ENCODE measurements at places on chromosomes 4 and X.

GRCh38 chr4:176744091-176744490 is 48.6 kb downstream of the VEGFC start:
- no peak for DNase-seq

GRCh38 chrX:101025126-101025525 is 26.8 kb downstream of the TRMT2B start:
- DNase-seq, result no peak

GRCh38 chr4:86670756-86671155 is 76.6 kb downstream of the PTPN13 start:
- DNase-seq, result no peak

DNA sequence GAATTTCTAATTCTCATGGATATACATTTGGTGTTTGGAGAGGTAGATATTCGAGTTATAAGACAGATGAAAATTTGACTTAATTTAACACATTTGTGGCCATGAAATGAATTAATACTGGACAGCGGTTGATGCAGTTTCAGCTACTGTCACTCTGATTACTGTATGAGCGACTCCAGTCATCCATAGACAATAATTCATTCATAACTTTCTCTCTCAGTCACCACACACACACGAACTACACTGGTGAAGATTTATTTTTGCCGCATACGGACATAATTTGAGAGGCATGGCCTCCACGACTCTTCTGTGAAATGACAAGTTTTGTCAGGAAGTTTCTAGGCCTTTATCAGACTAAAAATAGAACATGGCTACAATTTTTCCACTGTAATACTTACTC is 177.0 kb downstream of the TENM3 start:
- DNase-seq, result no peak

GRCh38 chr4:143199503-143199902 is 14.8 kb downstream of the USP38 start:
- DNase-seq, result no peak

GRCh38 chr4:90857081-90857820 is 730.1 kb downstream of the CCSER1 start:
- no peak for DNase-seq

DNA sequence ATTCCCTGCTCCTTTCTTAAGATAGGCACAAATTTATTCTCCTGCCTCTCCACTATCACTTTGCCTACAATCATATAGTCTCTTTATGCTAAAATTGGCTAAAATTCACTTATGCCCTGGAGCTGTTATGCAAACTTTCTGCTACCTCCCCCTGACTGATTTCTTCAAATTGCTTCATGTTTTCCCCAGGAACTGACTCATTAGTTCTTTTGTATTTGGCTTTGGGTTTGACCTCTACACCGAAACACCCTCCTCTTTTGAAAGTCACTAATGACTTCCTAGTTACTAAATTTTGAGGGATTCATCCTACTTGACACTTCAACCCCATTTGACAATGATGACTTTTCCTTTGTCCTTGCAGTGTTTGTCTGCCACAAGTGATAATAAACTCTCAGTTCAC is 222.6 kb downstream of the NDST4 start:
- DNase-seq, result no peak

DNA sequence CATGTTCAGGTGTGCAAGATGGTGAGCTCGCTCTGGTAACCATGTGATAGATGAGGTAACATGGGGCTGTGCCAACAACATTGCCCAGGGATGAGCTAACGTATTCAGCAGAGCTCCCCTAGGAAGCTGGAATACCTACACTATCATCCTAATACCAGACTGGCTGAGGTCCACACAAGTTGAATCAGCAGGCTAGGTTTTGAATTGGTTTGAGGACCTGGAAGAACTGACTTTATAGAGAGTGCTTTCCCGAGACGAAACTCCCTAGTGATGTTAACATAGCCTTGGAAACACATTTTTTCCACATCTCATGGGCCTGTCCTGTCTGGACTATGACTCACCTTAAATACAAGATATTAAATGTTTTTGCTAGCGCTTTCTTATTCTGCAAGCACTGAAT is 56.7 kb downstream of the IGFBP7 start:
- DNase-seq, result no peak

DNA sequence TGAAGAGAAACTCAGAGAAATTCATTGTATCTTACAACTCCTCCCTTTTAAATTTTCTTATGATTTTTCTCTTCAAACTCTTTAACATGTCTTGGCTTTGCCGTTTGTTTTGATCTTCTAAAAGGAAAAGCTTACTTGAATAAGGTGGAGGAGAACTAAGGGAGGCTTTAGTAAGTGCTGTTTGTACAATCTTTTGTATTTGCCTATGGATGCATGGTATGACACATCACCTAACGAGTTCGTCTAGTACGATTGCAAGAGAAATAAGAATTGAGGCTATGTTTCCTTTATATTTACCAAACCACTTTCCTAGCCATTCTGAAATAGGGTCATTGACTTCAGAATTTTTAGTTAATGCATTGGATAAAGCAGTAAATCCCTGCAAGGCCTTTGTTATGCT is 8.4 kb upstream of the BST1 start:
- DNase-seq, result no peak

GRCh38 chr4:11471618-11472017 is 42.9 kb upstream of the HS3ST1 start:
- DNase-seq, result peak; percentile 36

GRCh38 chrX:149286940-149287349 is 218.2 kb downstream of the IDS start:
- peak; percentile 35 for DNase-seq

GRCh38 chr4:39020130-39020529 is 12.1 kb downstream of the TMEM156 start:
- DNase-seq, result no peak

GRCh38 chrX:70038515-70038914 is 11.2 kb downstream of the AWAT2 start:
- no peak for DNase-seq

GRCh38 chr4:39730072-39730471 is 32.1 kb downstream of the UBE2K start:
- DNase-seq, result no peak

- no peak for DNase-seq
Observed at GRCh38 chr4:100960232-100960631, 387.1 kb downstream of the PPP3CA start.

DNA sequence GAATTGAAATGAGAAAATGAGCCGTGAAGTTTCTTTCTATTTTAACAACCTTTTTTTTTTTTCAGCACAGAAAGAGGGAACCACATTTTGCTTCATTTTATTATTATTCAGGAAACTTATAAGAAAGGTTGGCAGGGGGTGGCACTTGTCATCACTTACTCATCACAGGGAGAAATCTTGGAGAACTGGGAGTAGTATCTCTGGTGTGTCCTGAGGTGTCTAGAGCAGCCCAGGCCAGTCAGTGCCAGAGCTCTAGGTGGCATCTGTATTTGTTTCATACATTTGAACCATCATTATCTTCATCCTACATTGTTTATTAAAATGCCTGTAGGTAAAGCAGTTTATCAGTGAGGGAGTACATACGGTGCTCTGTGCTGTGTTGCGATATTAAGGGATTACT is 43.8 kb upstream of the ARHGAP24 start:
- DNase-seq, result no peak

- no peak for DNase-seq
Observed at GRCh38 chrX:153245288-153245731, 66.2 kb downstream of the MAGEA1 start.

DNA sequence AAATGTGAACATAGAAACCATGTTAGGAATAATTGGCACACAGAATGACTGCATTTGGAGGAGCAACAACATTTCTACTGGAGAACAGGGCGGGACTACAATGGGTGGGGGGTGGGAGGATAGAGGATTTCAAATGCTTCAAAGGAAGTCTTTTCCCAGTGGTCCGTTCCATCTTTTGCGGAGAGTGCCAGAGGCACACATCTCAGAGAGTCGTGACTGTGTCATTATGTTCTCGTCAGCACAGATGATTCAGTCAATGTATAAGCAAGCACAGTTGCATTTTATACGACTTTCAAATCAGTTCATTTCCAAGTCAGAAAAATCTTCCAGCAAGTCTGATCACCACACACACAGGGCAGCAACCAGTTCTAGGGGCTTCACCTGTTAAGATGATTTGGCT is 22.7 kb upstream of the GPR50 start:
- no peak for DNase-seq

- no peak for DNase-seq
Observed at GRCh38 chr4:104351706-104352105, 143.0 kb downstream of the CXXC4 start.

GRCh38 chr4:10781805-10782204 is 97.2 kb upstream of the CLNK start:
- no peak for DNase-seq

DNA sequence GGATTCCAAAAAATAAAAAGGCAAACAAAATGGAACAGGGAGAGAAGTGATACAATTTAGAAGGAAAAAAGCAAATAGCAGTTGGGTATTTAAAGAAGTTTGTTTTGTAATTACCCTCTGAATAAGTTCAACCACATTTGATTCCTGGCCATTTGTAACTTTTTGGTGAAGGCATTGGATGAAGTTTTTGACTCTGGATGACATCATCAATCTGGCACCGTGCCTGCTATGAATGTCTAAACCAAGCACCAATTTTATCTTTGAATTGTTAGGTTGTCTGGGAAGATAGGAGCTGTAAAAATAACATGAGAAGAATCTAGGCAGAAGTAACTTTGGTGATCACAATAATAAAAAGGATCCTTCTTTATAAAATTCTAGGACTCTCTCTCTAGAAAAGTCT is 29.5 kb downstream of the TMPRSS11A start:
- no peak for DNase-seq

DNA sequence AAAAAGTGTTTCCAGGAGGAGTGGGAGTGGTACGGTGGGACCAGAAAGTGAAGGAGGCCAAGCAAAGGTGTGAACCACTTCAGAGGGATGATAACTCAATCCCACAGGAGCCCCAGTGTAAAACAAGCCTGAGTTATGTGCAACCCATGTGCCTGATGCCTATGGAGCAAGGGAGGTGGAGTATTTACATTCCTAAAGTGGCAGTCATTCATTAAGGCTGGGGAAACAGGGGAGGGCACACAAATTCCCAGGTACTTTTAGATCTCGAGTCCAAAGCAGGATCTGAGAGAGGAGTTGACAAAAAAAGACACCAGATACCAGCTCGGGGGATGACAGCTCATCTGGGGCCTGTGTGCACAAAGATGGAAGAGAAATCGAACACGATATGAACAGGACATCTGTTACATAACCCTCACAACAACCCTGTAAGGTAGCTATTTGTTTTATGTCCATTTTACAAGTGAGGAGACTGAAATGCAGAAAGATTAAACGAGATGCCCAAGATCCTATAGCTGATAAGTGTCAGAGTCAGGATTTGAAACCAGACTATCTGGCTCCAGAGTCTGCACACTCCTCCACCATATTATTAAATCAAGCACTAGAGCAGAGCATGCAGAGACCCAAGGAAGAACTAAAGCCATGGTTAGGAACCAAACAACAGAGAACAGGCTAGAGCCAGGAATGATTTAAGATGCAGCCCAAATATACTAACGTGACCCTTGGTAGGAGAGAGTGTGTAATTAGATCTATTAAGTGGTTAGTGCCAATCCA is 91.9 kb upstream of the MAPK10 start:
- no peak for DNase-seq

DNA sequence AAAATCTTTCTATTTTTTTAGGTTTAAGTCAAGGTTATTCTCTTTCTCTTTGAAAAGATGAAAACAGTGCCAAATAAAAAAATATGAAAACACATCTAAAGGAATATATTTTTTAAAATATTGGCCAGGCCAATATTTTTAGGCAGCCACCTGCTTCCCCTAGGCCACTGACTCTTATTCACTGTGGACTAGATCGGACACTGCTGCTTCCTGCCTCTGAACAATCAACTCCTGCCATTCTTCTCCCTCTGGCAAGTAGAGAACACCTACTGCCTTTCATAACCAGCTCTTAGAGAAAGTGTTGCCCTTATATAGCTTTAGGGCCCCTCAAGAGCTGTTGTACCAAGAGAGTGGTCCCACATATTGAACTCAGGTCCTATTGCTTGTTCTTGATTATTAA is 529.2 kb downstream of the RAPGEF2 start:
- DNase-seq, result no peak

DNA sequence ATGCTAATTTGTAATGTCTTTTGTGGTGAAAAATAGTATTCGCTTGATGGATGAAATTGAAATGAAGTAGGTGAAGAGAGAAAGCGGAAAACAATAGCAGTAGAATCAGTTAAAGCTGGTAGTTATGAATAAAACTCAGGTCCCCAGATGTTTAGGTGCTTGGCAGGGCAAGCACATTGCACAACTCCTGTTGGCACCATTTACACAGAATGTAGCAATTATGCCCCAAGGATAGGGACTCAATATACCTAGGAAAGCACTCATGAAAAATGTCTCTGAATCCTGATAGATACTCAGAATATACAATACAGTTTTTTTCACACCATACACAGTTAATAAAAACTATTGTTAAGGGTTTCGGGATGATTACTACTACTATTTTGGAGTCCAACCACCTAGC is 26.5 kb upstream of the GRIA3 start:
- DNase-seq, result no peak

- DNase-seq, result no peak
Observed at GRCh38 chrX:17933856-17934255, 72.8 kb upstream of the RAI2 start.

GRCh38 chr4:119580293-119580692 is 48.3 kb downstream of the PDE5A start:
- no peak for DNase-seq

DNA sequence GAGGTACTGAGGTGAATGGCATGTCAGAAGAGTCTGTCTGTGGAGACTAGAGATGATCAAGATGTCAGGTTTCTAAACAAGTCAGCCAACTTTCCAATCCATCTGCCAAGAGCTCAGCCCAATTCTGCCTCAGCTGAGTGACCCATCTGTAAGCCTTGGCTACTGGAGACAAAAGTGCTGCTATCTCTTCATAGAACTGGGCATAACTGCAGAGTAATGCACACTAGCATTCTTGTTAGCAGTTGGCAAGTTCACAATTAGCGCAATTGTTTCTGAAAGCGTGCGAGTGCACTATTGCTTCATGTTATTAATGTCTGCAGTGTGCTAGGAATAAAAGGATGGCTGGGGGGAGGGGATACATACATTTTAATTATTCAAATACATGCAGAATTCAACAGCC is 32.9 kb upstream of the SH3D19 start:
- no peak for DNase-seq

DNA sequence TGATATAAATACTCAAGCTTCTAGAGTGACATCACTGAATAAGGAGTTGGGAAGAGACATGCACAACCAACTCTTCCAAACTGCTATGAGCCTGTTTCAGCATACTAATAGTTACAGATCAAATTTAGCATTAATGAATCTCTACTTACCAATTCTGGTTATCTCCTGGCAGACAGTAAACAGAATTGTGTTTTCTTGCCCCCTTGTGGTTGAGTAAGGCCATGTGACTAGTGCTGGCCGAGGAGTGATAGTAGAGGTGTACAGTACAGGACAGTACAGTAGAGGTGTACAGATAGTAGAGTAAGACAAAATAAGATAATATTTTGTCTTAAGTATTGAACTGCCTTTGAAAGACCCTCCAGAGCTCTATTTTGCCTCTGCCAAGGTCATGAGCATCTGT is 681.4 kb downstream of the GABRG1 start:
- no peak for DNase-seq

GRCh38 chrX:49754233-49754857 is 58.6 kb upstream of the PAGE1 start:
- DNase-seq, result peak; percentile 39
